NCI-H774 (cell line): ENCODE measurements at places on chromosomes 7 and 10.

DNA sequence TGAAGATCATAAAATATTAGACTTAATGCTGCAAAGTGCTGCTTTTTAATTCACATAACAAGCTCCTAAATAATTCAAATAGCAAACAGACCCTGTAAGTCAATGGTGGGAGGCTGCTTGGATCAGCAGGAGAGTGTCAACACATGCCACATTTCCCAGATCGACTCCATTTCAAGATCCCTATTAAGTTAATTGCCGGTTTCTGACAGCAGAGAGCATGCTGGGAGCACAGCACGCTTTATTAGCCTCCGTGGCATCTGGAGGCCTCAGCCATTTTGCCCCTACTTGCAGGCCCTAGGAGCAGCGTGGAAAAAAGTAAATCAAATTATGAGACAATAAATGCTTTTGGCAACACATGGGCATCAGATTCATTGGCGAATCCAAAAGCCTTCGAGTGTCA, 201.0 kb downstream of the EMX2 start:
- DNase-seq, result no peak

DNA sequence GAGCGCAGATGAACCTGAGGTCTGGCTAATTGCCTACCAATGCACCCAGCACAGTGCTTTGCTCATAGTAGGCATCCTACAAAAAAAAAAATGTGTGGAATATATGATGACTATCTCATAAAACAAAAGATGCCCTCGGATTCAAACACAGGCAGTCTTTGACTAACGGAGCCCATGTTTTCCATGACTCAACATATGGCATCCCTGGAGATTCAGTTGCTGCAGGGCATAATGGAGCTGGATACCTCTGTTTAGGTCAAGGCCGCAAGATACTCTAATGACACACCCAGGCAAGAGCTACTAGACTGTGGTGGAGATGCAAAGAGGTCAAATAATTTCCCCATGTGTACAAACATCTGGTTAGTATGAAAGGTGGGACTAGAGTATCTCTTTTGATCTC, 16.3 kb downstream of the CUBN start:
- DNase-seq, result no peak

- DNase-seq, result no peak
Observed at GRCh38 chr10:7424315-7424714, 13.5 kb upstream of the SFMBT2 start.

- no peak for DNase-seq
Observed at GRCh38 chr10:119211625-119212441, 4.5 kb downstream of the GRK5 start.

DNA sequence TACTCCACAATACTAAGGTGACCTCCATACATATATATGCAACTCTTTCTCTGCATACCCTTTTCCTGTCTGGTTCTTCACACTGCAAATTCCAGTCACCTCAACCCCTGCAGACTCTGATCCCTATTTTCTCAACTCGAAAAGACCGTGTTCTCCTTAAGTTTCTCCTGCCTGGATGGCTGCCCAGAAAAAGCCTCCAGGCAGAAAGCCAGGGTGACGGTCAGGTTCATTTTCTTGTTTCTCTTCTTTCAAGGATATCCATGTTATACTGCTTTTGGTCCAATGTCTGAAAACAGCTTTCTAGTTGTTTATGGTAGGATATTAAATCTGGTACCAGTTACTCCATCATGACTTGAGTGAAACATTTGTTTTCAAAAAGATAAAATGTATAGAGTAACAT, 267.8 kb upstream of the MYO3A start:
- no peak for DNase-seq

GRCh38 chr7:7249814-7250213, 67.5 kb downstream of the C1GALT1 start:
- DNase-seq, result no peak

- DNase-seq, result no peak
Observed at GRCh38 chr10:122473116-122473515, 11.8 kb downstream of the HTRA1 start.

- DNase-seq, result no peak
Observed at GRCh38 chr7:128836729-128837348, 6.6 kb downstream of the FLNC start.

DNA sequence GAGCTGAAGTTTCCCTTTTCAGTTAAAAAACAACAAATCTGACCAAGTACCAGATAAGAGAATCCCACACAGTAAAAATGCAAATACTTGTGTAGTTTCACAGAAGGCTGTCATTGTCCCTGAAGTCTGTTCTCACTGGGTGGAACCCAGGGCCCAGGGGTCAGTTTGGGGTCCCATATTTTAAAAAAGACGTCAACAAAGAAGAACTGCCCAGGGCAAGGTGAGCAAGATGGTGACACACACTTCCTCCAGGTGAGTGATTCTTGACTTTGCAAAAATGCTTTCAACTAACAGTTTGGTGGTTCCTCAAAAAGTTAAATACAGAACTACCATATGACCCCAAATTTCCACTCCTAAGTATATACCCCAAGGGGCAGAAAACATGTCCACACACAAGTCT, 36.8 kb downstream of the PDIA4 start:
- DNase-seq, result no peak

- no peak for DNase-seq
Observed at GRCh38 chr10:122882766-122883165, 3.4 kb upstream of the FAM24B start.

DNA sequence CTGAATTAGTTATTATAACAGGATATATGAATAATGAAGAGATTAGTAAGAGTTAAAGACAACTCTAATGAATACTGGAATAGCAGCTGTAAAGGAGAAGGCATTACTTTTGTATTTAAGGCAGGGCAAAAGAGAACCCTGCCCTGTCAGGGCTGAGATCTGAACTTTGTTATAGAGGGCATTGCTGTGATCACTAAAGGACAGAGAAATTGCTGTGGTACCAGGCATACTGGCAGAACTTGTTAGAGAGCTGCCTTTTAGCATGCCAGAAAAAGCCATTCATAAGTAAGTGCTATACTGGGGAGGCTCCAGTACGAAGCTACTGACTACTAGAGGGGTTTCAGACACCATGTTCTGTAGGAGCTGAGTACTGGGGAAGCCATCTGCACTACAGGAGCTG, 481.8 kb downstream of the SEMA3D start:
- no peak for DNase-seq

- no peak for DNase-seq
Observed at GRCh38 chr10:110356628-110357245, 52.0 kb upstream of the SMNDC1 start.

- no peak for DNase-seq
Observed at GRCh38 chr10:79335470-79336235, 11.6 kb upstream of the PPIF start.

DNA sequence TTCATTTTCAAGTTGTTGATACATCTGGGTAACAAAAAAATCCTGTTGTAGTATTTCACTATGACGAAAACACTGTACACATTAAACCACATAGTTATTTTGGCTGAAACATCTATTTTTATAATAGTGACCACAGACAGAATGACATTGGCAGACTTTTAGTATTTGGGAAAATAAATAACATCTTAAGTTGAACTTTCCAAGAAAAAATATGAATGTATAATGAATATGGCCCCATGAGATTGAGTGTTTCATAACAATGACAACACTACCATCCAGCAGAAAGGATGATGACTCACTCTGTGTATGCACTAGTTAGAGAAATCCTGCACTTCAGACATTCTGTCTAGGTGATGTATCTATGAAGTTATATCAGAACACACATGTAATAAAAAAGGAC, 118.1 kb downstream of the SEMA3D start:
- no peak for DNase-seq

DNA sequence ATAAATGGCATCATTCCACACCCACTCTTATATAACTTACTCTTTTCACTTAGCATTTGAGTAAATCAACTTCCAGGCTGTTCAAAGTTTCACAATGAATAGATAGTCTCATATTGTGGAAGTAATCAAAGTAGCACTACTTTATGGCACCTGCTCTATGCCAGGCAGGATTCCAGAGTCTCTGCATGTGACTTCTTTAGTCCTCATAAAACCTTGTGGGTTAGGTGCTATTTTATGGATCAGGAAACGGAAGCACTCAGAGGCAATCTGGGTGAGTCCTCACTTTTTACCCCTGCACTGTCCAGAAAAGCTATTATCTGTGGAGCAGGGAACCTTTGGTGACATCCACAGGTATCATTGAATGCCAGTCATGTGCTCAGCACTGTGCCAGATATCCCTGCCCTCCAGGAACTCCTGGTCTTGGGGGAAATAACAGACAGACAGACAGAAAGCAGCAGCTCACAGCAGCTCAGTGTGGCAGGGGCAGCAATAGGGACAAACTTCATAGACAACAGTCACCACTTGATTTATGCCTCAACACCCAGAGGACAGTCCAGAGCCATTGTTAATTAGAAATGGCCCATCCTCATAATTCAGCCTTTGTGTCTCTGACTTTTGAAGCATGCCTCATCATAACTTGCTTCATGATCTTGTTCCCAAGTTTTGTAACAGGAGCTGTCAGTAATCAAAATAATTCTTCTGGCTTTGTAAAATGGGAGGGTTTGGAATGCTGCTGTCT, 160.6 kb downstream of the SEC23IP start:
- DNase-seq, result no peak

DNA sequence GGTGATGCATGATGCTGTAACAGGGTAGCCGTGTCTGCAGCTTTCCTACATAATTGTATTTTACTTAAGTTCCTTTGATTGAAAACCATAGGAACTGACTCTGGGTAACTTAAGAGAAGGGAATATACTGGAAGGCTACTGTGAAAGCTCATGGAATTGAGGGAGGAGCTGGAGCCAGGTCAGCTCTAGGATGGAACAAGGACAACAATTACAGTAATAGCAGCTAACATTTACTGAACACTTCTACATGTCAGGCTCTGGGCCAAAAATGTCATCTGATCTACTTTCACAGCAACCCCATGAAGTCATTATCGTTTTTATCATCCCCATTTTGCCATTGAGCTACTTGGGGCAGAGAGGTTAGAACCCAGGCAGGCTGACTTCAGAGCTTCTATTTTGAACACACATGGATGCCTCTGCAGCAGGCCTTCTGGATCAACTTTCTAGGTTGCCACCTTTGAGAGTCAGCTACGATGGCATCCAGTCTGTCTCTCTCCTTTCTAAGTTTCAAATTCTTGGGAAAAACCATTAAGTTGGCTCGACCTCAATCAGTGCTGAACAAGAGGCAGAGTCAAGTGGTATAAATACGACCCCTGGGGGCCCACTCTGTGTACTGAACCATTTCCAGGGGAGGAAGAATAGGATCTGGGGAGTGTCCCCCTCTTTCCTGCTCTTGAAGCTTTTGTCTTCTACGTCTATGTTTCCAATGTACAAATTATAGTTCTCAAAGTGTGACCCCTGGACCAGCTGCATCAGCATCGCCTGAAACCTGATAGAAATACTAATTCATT, 272.3 kb upstream of the PLPP4 start:
- DNase-seq, result no peak
